Endothelial cell of coronary artery (primary cell): ENCODE measurements at places on chromosomes 11 and 22. TPM values are rescaled to one million over a fixed set of nuclear protein-coding genes. Genes with fewer than 3 reads are reported as not detected.

The THY1 gene
- 0.18 and 0.38 TPM in 2 replicates for total RNA-seq

The STIP1 gene
- total RNA-seq = 200 and 221 TPM in 2 replicates

The P2RX6 gene
- under 0.01 and 0.09 TPM in 2 replicates for total RNA-seq

The MMP11 gene
- total RNA-seq = 8.0 and 8.6 TPM in 2 replicates

The MPPED1 gene
- under 0.01 TPM in 1 of 2 replicates, not detected in the other for total RNA-seq

The SERHL2 gene
- 1.3 and 1.4 TPM in 2 replicates for total RNA-seq

The CFAP68 gene
- 3.9 and 5.1 TPM in 2 replicates for total RNA-seq

The AGBL2 gene
- 0.09 and 0.36 TPM in 2 replicates for total RNA-seq

The TESMIN gene
- 0.54 and 0.66 TPM in 2 replicates for total RNA-seq
